DND-41 (cell line): ENCODE measurements at places on chromosomes 6 and 20.

GRCh38 chr6:35541836-35542235, 29.1 kb upstream of the TULP1 start:
- no peak for DNase-seq

DNA sequence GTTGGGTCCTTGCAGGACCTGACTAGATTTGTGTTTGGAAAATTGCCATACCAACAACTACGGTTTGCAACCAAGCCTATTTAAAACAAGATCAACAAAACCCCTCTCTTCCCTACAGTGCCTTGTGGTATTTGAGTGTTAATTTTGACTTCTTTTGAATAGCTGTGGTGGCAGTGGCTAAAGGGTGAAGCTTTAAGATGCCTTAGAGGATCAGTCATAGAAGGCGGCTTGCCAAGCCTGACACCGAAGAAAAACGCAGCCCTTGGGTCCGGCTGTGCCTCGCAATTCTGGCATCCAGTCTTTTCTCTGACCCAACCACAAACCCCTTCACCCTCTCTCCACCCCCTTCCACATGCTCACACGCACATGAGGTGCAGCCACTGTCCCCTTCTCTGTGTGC, 32.6 kb downstream of the BMP6 start:
- DNase-seq: no peak

DNA sequence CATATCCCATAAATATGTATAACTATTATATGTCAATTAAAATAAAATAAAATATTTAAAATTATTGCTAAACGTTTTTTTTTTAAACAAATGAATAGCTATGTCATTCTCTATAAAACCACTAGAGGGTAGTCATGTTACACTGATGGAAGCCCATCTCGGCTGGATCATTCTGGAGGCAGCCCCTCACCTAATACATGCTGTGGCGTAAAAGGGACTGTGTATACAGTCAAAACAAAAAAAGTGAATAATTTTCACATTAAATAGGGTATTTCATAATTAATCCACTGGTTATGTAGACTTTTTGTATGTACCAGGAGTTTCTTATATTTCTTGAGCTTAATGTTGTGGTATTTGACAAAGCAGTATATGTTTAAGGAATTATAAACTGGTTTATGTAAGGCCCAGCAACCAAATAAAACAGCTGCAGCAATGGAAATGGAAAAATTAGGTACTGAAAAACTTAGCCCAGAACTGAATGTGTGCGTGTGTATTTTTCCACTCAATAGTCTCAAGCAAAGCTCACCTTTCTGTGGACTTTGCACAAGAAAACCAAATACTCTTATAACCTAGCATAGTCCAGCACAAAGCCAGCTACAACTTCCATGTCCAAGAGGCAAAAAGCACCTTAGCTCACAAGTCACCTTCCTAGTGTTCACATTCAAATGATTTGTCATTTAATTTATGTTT, 81.7 kb downstream of the COL9A1 start:
- no peak for DNase-seq

- DNase-seq: no peak
These were observed 6.0 kb upstream of the MRAP2 start for GRCh38 chr6:84027340-84028181.

DNA sequence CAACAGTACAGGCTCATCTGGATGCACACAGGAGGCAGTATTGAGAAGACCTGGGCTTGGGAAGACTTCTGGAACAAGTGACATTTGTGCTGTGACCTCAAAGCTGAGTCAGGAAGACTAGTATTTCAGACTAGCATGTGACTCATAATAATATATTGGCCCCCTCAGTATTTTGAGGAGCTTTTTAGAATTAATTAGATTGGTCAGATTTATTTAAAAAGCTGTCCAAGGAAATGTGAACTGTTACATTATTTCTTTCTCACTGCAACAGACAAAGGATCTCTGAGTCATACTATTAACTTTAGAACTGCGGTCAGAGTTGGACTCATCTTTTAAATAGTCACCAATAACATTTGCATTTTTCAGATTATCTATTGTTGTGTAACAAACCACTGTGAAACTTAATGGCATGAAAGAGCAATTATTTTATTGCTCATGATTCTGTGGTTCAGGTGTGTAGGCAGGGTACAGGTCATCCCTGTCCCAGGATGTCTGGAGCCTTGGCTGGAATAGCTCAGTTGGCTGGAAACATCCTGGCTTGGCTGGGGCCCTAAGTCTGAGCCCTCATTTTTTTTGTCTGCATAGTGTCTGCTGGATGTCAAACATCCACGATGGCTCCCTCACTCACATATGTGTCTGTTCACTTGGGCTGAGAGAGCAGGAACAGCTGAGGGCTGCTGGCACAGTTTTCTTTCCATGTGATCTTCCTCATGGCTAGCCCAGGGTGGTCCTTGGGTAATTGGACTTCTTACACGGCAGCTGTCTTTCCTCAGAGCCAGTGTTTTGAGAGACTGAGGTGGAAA, 46.9 kb downstream of the MAP3K4 start:
- no peak for DNase-seq

DNA sequence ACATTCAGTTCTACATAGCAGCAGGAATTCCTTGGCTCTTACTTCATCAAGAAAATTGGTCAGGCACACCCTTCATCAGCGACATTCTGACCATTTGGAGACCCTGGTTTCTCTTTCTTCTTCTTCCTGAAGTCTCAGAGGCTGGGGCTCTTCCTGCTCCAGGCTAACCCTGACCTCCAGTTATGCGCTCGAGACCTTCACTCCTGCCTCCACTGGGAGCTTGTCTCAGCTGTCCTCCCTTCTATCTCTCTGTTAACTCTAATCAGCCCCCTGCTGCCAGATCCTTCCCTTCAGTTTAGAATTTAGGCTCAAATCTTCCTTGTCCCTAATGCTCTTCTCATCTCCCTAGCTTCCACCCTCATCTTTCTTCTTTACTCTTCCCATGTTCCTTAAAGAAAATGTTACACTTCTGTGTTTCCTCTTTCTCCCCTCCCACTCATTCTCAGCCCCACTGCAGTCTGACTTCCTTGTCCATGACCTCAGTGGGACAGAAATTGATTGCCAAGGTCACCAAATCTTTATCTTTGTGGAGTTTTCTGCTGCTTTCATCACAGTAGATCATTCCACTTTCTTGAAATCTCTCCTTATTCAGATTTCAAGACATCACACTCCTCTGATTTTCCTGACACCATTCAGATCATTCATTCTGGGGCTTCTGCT, 8.4 kb upstream of the HLA-DOA start:
- no peak for DNase-seq

DNA sequence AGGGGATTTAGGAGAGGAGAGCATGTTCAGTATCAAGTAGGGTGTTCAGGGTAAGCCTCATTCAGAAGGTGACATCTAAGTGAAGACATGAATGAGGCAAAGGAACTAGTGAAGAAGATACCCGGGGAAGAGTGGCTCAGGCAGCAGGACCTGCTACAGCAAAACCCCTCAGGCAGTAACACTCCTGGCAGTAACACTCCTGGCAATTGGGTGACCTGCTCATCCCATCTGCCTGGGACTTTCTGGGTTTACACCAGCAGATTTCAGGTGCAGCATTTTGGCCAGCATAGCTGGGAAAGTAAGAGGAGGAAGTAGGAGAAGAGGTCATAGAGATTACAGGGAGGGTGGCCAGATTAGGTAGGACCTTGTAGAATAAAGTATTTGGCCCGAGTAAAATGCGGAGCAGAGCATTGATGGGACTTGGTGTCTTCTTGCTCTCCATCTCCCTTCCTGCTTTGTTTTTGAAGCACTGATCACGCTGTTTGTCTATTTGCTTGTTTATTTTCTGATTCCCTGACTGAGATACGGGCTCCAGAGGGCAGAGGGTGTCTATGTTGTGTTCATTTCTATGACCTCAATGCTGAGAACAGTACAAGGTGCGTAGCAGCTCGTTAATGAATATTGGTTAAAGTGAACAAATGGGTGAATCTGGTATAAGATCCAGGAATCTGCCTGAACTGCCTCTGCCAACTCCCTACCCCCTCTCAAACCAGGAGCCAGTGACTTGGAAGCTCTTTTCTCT, 88.3 kb downstream of the IYD start:
- DNase-seq: no peak

DNA sequence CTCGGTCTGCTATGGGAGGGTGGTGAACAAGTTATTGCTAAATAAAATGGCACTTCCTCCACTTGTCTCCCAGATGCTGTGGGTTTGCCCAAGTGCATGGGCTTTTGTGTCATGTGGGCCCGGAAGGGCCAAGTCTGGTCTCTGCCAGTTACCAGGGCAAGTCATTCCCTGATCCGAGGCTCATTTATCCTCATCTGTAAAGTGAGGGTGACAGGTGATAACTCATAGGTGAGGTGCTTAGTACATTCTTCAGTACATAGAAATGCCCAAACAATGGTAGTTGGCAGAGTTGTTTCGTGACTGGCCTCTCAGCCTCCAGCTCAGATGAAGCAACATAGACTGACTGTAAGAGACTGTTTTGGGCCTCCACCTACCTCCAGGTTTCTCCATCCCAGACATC, 2.0 kb upstream of the MUCL3 start:
- DNase-seq: no peak

- DNase-seq: no peak
These were observed 384.5 kb downstream of the SMOC2 start for GRCh38 chr6:168825226-168826077.

- DNase-seq: no peak
These were observed 17.1 kb upstream of the KLHL31 start for GRCh38 chr6:53682632-53683031.

GRCh38 chr6:1137849-1138248, 174.0 kb upstream of the FOXQ1 start:
- DNase-seq: no peak

DNA sequence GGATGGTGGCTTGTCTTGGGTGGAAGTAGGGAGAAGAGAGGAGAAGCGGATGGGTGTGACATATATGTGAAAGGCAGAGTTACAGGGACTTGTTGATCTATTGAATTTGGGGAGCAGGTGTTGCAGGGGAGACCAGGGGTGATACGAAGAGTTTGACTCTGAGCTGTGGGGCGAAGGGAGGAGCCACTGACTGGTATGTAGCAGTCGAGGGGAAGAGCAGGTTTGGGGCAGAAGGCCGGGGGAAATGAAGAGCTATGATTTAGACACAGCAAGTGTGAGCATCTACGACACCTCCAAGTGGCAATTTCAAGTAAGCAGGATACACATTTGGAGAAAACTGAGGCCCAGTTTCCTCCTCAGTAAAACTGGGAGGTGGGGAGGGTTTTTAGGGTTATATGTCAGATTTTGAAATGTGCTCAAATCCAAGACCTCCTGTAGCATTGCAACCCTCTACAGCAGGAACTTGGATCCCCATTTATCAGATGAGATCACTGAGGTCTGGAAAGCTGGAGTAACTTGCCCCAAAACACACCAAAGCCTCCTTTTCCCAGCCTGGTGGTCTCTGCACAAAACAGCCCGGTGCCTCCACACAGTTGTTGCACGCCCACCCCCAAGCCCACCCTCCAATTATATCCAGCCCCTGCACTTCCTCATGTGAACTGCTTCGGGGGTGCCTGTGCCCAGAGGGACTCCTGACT, 137.8 kb downstream of the PREX1 start:
- no peak for DNase-seq

GRCh38 chr6:38057994-38058393, 238.5 kb downstream of the ZFAND3 start:
- DNase-seq: no peak

DNA sequence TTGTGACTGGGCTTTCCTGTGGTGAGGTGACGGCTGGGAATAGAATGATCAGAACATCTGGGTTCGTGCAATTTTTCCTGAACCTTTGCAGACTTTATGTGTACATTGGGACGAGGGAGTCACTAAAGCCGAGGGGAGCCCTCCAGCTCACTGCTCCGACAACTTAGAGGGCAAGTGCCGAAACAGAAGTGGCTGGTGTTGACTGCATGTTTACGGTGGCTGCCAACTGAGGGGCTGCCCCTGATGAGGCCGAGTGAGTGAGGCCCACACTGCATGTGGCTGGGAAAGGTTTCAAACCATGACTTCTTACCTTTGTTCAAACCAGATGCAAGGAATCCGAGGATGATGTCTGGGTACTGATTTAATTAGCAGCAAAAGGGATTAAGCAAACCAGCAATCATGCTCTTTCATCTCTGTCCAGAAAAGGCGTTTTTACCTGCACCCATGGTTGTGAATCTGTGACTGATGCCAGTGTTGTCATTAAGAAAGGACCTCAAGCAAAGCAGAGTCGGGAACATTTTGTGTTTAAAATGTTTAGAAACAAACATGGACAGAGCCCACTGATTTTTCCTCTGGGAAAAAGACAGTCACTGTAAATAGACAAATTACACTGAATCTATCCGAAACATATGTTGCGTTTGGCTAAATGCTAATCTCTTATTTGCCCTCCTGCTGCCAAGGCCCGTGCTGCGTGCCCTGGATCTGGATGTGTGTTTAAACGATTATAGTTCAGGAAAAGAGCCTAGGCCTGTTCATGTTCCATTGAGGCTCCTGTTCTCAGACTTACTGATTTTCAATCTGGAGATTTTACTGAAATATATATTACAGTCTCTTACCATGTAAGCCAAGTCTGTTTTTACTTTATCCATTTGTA, 105.1 kb downstream of the UST start:
- DNase-seq: no peak

DNA sequence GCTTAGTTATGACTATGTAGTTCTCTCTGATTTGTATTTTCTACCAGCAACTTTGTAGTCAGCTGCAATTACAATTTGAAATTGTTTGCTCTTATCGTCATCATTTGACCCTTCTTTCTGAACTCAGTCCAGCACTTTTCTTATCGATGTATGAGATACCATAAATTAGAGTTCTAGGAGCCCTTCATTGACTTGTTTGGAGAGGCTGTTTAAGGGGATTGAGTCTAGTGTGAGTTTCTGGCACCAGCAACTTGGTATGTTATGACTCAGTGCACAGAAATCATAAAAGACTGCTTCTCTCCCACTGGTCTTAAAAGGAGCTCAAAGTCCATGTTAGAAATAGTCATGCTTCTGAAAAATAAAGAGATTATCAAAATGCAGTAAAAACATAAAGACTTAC, 190.3 kb downstream of the TENT5A start:
- DNase-seq: no peak

DNA sequence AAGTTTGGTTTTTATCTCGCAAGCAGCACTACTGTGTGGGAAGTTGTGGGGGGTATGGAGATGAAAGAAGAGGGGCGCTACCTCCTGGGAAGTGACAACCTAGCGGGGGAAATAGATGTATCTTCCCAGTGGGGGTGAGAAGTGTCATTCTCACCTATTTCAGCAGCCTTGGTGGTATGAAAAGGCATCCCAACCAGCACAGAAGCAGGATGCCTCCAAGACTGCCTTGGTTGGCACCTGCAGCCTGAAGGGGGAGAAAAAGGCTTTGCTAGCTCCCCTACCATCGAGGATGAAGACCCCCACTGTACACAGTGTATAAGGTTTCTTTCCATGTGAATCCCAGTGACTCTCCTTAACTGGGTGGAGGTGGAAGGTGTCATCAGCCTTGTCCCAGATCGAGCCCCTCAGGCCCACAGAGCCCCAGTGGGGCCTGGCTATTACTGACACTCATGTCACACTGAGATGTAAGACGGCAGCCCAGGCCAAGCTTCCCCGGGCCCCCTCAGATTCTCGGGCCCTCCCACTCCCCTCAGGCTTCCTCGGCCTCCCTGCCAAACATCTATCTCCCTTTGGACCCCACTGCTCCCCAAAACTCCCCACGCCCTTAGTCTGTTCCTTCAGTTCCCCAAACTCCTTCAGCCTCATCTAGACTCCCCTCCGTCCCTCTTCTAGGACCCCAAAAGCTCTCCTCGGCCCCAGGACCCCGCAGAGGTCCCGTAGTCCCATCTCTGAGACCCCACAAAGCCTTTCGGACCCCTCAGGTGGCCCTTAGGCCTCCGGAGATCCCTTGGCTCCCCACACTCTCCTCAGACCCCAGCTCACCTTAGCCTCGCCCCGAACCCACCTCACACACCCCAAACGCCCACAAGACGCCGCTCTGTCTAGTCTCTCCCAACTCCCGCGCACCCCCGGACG, 688 bp downstream of the COMMD7 start:
- peak; percentile 49 for DNase-seq
